Urothelium cell line (cell line): ENCODE measurements at places on chromosomes 2 and 18.

GRCh38 chr18:52746986-52747385 is 407.0 kb downstream of the DCC start:
- DNase-seq = no peak

- peak; percentile 10 for DNase-seq
These were observed 42.1 kb downstream of the TPGS2 start for GRCh38 chr18:36786686-36787085.

- DNase-seq = no peak
These were observed 57.9 kb downstream of the HDLBP start for GRCh38 chr2:241257419-241258032.

DNA sequence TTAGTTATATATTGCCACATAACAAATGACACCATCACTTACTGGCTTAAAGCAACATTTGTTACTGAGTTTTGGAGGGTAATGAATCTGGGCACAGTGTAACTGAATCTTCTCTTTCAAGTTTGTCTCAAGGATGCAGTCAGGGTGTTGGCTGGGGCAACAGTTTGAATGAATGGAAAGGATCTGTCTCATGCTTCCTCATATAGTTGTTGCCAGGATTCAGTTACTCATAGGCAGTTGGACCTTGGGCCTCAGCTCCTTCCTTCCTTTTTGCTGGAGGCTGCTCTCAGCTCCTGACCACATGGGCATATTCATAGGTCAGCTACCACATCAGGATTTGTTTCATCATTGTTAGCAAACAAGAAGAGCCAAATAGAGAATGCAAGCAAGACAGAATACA is 466.1 kb upstream of the MC4R start:
- DNase-seq = no peak

DNA sequence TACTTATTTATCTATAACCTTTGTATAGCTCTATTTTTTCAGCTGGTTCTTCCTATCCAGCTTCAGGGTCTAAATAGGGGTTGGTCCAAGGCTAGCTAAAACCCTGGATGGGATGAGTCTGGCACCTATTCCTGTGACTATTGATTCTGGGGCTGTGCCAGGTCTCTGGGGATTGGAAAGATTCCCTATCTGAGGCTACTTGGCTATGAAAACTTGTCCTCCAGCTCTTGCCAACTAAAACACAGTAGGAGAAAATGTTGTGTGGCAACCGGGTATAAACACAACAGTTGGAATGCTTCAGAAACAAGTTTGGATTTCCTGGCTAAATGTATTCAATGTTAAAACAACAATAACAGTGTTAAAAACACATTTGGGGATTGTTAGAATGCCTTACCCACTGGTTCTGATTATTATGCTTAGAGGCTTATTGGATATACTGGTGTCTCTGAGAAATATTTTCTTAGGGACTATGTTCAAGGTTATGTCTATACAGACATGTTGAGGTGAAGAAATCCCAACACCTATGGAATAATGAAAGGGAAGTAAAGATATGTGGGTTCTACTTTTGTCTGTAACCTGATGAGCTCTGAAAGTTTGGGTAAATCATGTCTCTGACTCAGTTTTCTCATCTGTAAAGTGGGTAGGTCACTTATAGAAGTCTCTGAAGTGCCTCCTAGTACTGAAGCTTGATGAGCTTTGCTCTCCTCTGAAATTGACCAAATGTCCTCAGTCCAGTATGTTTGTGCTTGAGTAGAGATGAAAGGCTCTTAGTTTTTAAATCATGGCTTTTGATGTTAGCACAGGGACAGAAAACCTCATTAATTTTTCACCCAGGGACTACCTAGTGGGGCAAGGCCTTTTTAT is 460.7 kb downstream of the MTX2 start:
- no peak for DNase-seq

DNA sequence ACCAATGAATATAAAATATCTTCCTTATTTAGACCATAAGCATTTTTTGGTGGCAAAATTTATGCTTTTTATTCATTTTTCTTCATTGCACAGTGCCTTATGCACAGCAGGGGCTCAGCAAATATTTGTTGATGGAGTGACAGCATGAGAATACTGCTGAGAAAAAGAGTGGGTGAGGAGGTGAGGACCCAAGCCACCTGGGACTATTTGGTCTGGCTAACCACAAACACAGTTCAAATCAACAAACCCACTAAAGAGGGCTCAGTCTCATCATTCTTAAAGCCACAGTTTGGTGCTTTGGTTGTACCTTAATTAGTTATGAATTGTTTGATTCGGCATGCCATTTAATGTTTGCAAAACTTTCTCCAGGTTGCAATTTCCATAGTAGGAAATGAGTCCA is 183.5 kb upstream of the ZNF521 start:
- DNase-seq = no peak

DNA sequence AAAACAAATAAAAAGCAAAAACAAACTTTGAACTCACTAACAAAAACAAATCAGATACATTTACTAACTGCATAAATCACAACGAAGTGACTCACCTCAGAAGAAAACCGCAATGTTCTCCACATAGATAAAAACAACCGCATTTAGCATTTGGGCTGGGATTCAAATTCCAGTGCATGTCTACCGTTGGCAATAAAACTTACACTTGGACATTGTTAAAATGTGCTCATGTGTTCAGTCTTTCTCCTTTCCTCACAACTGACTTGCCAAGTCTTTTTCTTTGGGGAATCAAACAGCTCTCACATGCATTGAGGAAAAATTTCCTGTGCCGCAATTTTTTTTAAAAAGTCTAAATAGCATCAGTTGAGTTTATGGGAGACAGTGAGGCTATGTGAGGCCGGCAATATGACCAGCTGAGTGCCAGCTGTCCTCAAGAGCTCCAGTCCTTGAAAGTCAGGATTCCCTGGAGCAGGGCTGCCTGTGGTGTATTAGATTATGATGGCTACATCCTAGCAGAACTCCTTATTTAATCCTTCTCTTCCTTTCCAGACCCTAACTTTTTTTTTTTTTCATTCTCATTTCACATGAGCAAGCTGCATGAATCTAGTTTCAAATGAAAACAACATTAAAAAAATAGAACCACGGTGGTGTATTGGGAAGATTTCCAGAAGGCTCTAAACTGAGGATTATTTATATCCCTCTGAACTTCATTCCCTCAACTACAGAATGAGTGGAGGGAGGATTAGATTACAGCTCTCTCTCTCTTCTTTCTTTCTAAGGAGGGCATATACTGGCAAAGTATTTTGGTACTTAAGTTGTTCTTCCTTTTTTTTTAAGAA is 70.2 kb upstream of the MEIS1 start:
- peak; percentile 73 for DNase-seq

DNA sequence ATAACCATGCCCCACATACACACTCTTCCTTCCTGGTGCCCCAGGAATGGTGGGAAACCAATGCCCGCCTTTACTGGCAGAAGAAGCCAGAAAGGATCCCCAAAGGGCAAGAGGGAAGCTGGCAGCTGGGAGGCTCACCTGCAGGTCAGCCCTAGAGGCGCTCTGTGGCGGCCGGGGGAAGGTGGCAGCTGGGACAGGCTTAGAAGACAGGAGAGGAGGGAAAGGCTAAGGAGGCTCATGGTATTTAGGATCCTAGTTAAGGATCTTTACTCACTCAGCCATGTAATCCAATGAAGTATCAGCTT is 23.8 kb downstream of the ADRA2B start:
- no peak for DNase-seq

- no peak for DNase-seq
These were observed 23.6 kb downstream of the SP3 start for GRCh38 chr2:173941567-173941966.

DNA sequence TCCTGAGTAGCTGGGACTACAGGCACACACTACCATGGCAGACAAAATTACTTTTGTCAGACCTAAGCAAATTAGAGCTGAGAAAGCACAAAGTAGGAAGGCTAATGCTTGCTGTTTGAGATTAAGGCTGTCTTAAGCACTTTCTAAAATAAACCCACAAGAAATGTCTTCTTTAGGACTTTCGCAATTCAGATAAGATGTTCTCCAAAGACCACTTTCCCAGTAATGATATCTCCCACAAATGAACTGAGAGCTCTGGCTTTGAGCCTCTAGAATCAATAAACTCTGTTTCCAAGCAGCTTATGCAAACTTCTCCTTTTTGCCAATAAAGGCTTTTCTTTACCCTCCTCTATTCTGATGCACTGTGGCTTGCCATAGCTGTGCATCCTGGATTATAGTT is 32.0 kb upstream of the GALNT1 start:
- no peak for DNase-seq

DNA sequence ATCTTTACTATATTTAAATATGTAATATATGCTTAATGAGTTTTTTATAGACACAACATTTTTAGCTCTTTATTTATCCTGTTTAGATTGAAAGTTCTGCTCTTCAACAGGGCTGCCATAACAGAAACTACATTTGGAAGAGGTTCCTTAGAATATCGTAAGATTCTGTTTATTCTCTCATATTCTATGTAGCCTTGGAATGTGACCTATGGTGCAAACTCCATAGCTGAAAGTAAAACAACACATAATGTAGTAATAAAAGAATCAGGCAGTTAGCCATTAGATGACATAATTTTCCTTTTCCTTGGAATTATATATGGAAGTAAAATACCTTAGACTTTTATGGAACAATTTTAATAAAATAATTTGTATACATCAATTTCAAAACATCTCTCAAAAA is 91.3 kb downstream of the ZNF804A start:
- DNase-seq = no peak

GRCh38 chr2:208020253-208020652 is 5.1 kb downstream of the PLEKHM3 start:
- DNase-seq = no peak

DNA sequence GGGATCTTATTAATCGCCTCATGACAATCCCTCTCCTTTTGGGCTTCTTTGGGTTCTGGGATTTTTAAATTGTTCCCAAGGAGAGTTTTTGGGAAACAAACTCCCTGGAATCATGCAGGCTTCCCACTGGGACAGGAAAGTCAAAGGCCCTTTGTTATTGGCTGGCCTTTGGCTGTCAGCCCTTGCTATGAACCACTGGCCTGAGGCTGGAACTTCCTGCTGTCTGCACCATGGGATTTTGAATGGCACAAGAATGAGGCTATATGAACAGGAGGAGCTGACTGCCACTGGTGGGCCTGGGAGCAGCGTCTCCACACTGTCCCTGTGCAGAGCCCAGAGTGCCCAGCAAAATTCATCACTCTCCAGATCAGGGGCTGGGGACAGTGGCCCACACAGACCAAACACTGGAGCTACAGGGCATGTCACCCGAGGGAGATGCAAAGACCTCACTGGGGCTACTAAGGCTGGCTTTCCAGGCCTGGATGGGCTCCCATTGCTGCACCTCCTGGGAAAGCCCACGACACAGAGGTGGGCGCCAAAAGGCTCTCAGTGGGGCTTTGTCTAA is 35.7 kb downstream of the STEAP3 start:
- DNase-seq = no peak

DNA sequence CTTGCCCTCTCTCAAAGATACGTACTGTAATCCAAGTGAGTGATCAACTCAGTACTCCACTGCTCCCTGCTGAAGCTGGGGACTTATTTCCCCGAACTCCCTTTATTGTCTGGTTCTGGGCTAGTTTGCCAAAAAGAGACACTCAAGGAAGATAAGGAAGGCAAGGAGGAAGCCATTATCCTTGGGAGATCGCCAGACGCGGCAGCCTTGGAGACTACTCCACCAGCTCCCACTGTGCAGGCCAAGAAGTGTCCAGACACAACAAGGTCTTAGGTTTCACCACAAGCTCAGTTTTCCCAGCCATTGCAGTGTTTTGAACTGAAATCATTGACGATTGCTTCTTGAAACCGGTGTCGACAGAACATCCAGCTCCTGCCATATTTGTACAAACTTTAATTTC is 439.6 kb upstream of the UBE2E3 start:
- no peak for DNase-seq

DNA sequence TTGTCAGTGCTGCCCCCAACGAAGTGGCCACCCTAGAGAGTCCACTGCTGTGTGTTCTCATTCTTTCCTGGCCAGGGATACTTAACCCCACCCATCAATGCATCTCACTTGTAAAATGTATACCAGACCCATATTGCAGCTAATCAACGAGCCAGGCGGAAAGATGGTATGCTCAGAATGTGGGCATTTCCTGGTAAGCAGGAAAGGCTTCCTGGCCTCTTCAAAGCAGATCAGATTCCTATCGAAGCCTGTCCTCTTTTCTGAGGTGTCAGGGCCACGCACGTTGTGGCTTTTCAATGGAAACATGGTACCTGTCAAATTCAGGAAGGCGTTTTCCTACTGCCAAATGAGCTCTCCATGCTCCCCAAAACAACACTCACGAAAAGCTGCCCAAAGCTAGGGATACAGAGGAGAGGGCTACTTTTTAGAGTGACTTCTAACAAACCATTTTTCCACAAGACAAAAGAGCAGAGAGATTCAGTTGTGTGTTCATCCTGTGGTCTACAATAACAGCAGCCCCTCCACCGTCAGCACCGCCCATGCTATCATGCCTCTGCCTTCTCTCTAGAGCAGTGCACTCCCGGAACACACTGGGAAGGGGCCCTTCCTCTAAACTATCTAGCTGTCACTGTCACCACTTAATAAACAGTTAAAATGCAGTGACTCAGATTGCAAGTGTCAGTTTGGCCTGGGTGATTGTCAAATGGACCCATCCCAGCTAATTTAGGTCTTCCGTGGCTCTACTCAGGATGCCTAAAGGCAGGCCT is 535.1 kb downstream of the RNF144A start:
- no peak for DNase-seq

GRCh38 chr2:223591596-223591995 is 10.6 kb downstream of the SCG2 start:
- no peak for DNase-seq

GRCh38 chr18:74277296-74277695 is 14.5 kb downstream of the CYB5A start:
- DNase-seq = no peak

DNA sequence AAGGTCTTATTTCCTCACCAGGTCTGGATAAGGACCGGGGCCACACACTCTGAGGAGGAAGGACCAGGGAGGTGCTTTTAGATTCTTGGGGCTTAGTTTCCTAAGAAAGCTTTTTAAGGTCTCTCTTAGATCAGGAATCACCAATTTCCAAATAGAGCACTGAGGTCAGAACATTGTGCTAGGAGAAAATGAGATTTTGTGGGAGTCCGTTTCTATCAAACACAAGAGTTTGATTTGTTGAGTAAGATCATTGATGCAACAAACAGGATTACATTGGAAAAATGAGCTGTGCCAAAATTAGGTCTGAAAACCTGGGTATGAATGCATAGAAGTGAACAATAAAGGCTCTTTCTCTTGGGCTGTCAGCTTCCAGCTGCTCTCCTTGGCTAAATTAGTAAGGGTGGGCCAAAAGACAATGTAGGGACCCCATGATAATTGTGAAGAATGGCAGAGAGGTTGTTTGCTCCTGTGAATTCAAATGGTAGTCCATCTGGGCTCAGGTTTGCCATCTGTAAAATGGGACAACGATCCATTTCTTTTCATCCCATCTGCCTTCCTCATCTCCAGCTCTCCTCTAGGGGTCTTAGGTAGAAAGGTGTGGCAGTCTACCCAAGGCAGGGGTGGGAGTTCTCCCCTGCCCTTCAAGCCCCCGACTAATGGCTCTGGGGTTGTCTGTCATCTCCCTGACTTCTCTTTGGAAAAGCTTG is 20.0 kb downstream of the IGFBP2 start:
- DNase-seq = no peak

DNA sequence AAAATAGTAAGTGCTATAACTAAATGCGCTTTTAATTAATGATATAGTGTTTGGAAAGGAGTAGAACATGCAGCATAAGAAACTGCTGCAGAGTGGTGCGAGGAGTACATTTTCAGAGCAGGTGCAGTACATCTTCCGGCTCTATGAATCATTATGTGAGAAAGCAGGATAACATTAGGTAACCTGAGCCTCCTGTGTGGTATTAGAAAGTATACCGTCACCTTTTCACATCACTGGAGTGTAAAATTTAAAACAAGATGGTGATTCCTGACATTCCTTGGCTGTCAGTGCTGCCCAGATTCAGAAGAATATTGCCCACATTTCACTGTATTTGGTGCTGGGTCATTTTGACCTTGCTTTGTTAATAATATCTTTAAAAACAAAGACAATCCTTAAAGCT is 7.8 kb upstream of the DYNC2LI1 start:
- DNase-seq = no peak
